Activated CD4-positive, CD25-positive, alpha-beta regulatory T cell treated with anti-CD3 and anti-CD28 coated beads, Interleukin-2, amount 50 U/mL, for 72 hours (primary cell): ENCODE measurements at places on chromosomes 4 and X.

DNA sequence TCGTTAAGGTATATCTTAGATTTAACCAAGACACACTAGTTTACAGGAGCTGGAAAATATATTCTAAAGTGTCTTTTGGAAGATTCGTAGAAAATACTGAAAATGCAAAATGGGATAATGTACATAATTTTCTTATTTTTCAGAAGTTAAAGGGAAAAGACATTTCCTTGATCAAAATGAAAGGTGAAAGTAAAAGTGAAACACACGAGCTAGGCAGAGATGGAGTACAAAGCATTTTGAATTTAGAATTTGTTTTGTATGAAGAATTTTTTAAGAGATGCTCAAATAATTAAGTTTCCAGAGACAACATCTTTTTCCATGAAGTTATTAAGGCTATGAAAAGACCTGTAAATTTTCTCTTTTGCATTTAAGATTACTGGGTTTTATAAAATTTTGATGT, 2192.6 kb upstream of the AGA start:
- no peak for DNase-seq

DNA sequence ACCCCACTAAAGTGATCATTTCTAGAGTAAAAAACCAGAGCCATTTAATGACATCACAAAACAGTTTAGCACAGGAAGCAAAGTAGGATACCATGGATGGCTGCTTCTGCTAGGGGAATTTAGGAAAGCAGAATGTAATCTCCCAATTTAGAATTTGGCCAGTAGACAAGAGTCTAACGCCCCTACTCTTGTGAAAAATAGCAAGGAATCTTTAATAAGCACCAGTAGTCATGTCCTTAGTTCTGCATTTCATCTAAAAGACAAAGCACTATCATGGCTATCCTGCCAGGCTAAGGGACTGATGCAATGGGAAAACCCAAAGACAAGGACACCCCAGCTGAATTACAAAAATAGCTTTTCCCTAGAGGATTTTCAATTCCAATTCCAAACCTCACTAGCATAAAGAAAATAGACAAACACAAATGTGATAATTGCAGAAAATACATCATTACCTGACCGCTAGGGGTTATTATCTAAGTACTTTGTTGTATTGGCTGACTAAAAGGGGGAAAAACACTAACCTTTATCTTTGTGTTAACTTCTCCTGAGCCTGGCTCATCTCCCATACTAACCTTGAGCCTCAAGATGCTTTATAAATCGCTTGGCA, 2.6 kb upstream of the AMMECR1 start:
- no peak for DNase-seq

- no peak for DNase-seq
Observed at GRCh38 chr4:138241281-138242075, 671 bp downstream of the SLC7A11 start.

DNA sequence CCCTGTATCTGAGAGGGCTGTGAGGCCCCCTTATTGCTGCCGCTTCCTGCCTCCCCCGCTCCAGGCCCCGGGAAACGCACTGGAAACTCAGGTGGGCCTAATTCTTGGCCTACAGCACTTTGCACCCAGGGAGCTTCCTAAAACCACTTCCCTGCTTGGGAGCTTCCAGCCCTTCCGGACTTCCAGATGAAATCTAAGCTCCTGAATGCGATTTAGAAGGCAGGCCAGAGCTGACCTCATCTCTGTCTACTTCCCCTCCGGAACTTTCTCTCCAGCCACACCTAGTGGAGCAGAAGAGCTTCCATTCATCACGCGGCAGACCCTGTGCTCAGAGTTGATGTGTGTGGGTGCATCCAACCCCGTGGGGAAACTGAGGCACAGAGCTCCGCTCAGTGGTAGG, 84.2 kb downstream of the SORCS2 start:
- no peak for DNase-seq

GRCh38 chr4:177546745-177547144, 104.5 kb upstream of the AGA start:
- DNase-seq = no peak

- DNase-seq = no peak
Observed at GRCh38 chr4:117796677-117797076, 237.6 kb upstream of the NDST3 start.

DNA sequence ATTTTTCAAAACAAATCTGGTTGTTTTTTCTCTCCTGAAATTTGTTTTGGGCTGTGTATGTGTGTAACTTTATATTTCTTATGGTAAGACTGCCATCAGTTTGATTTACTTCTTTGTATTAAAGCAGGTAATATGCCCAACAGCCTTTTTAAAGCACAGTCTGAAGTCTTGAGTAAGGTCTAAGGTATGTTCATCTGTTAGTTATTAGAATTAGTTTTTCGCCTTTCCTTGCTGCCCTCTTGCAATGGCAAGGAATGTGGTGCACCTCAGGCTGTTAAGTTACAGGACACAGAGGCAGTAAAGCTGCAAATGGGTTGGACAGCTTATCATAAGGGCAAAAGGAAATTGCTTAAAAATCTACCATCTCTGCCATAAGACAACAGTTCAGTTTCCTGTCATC, 71.8 kb downstream of the METTL14 start:
- no peak for DNase-seq

- DNase-seq = peak; percentile 82
Observed at GRCh38 chr4:1746265-1746691, 25.0 kb downstream of the TACC3 start.

DNA sequence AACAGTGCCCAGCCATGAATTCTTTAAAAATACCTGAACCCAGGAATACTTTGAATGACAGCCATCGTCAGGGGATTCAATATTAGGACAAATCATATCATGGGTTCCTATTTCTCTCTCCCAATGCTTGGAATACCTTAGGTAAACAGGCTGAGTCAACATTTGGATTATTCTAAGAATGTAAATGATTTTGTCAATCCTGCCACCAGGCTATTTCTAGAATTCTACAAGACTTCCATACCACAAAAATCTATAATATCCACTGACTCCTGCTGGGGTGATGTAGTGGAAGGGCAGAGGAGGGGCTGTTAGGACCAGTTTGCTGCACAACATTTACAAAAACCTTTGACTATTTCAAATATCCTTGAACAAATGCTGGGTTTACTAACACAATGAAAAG, 65.2 kb downstream of the IGFBP7 start:
- DNase-seq = no peak

DNA sequence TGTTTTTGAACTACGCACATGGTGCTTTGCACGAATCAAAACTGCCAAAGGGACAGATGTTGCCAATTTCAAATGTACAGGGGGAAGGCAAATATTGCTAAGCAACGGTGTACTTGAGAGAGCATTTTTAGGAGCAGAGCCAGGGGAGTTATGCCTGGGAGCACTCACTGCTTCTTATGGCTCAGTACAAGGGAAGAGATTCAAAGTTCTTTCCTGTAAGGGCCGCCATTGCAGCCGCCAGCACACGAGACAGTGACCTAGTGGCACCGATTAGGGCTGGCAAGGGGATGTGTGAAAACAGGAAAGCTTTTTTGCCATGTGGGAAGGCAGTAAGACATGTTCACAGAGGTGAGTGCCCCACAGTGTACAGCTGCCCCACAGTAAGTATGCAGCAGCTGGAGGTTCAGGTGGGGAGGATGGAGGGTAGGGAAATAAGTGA, 133.8 kb downstream of the AFF1 start:
- DNase-seq = no peak

DNA sequence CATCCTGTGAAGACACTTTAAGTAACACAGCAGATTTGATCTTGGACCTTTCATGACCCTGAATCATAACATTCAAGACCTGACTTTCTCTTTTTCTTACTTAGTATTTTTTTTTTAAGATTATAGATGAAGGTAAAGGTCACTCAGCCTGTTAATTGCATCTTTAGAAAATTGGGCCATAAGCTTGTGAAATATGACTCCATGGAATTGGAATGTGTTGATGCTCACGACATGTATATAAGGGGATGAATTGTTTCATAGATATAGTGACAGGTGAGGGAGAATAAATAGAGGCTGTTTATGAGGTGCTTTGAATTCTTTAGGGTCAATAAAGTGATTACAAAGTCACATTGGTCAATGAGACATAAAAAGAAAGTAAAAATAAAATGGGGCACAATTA, 27.7 kb upstream of the HS3ST1 start:
- DNase-seq = no peak

DNA sequence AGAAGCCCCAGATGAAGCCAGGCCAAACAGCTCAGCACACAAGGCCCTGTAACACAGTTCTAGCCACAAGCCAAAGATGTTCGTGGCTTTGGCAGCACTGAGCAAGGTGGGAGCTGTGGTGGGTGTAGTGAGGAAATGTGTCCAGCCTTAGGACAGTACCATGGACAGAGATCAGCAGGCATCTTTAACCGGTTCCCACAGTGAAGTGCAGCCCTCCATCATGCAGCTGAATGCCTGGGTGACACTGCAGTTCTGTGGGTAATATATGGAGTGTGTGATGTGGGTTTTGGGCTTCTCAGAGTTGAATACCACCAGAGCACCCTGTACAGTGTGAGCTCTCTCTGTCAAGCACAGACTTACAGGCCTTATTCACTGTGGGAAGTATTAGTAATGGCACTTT, 6.0 kb upstream of the NEXMIF start:
- DNase-seq = no peak

DNA sequence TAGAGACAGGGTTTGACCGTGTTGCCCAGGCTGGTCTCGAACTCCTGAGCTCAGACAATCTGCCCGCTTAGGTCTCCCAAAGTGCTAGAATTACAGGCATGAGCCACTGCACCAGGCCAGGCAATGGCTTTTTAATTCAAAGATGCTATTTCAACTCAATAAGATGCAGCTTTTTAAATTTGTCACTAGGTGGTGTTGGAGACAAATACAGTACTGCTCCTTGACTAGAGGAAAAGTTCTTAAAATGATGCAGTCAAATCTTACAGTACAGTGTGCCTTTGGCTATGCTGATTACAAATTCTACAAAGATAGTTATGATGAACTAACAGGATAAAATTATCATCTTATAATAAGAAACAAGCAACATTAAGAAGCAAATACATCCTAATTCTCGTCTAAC, 441.1 kb downstream of the KCNIP4 start:
- no peak for DNase-seq

DNA sequence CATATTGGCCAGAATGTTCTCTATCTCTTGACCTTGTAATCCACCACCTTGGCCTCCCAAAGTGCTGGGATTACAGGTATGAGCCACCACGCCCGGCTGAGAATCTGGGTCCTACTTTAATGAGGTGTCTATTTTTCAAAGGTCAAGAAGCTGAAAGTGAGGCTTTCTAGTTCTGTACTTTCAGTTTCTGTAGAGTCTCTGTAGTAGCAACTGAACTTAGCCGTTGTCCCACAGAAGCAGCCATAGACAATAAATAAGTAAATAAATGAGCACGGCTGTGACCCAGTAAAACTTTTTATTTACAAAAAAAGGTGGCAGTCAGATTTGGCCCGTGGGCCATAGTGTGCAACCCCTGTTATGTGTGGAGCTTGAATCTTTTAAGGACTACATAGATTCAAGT, 92.0 kb downstream of the FNIP2 start:
- DNase-seq = no peak

DNA sequence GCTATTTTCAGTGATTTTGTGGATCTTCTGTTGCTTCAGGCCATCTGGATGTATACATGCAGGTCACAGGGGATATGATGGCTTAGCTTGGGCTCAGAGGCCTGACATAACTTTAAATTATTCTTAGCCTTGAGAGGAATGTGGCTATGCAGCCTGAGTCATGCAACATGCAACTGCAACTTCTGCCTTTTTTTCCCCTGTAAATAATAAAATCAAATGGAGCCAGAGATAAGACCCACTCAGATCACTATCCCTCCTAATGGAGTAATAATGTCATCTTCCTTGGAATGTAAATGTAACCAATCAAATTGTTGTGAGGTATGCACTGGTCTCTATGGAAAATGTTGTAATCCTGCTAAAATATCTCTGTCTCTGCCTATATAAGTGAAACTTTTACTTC, 54.9 kb downstream of the MAGEB17 start:
- no peak for DNase-seq

GRCh38 chr4:185740471-185740873, 71.5 kb downstream of the SORBS2 start:
- no peak for DNase-seq

GRCh38 chr4:121898150-121898549, 27.9 kb upstream of the BBS7 start:
- DNase-seq = no peak

GRCh38 chr4:128451270-128451905, 163.8 kb upstream of the PGRMC2 start:
- DNase-seq = no peak

GRCh38 chr4:180058691-180059215, 2184.4 kb upstream of the TENM3 start:
- DNase-seq = no peak

GRCh38 chrX:69015564-69016292, 149.5 kb downstream of the PJA1 start:
- no peak for DNase-seq

GRCh38 chr4:184590196-184590595, 59.1 kb downstream of the CASP3 start:
- no peak for DNase-seq

DNA sequence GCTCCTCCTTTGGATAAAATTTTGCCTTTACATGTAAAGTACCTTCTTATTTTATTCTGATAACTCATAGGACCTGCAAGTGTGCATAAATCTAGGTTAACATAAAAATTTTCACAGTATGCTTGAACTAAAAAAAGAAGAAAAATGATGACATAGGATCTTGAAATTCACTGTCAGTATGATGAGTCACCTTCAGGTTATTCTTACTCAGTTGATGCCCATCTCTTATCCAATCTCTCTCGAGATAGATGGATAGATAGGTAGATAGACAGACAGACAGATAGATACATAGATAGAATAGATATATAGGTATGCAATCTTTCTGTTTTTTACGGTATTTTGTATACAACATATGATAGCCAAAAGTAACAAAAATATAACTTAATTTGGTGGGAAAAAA, 485.5 kb downstream of the NAF1 start:
- no peak for DNase-seq

GRCh38 chr4:94274912-94275311, 67.2 kb downstream of the SMARCAD1 start:
- DNase-seq = no peak

GRCh38 chr4:15131551-15131950, 129.3 kb downstream of the CPEB2 start:
- no peak for DNase-seq

DNA sequence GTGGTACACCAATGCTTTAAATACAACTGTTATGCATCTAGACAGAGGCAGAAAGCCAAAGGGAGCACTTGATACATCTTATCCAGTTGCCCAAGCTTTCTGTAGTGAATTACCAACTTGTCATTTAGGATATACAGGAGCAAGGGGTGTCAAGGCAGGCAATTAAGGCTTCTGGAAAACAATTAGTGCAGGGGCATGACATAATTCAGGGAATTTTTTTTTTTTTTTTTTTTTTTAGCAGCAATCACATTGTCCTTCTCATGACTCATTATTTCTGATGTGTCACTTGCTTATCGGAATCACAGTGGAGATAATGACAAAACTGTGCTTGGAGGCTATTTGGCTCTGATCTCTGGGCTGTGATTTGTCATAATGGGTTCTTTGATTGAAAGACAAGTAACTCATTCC, 259.5 kb downstream of the ARHGAP24 start:
- no peak for DNase-seq

- no peak for DNase-seq
Observed at GRCh38 chr4:173332021-173332487, 2.1 kb downstream of the HMGB2 start.
